ENCODE measurements at places on chromosomes 3 and 15.

DNA sequence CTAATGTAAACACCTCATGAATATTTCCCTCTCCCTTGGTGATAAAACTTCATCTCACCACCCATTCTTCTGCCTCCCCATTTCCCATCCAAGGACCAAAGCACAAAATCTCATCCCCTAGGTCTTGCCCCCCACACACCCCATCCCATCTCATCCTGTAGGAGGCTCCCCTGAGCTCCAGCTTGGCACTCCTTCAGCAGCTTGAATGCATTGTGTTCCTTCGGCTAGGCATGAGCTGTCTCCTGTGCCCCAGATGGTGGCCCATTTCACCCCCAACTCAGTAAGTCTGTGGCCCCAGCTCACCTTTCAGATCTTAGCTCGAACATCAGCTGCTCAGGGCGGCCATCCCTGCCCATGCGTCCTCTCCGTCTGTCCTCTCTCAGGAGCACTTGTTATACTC, 203.6 kb upstream of the NR2F2 start:
- H3K4me1 ChIP-seq: peaks cover 4% of the 10 kb centered on the region
- H3K36me3 ChIP-seq: no peaks in the 10 kb centered on the region
- no peaks in the 10 kb centered on the region for H3K27me3 ChIP-seq

GRCh38 chr15:64224511-64224910, 61.7 kb upstream of the PPIB start:
- H3K4me3 ChIP-seq: no peak overlapping the region
- DNase-seq: no peak
- no peaks in the 10 kb centered on the region for H3K27me3 ChIP-seq
- H3K27ac ChIP-seq: no peak overlapping the region
- no peaks in the 10 kb centered on the region for H3K4me1 ChIP-seq

GRCh38 chr15:47972738-47973137, 148.1 kb upstream of the SLC24A5 start:
- H3K4me1 ChIP-seq: peaks cover 16% of the 10 kb centered on the region
- no peak for DNase-seq
- H3K4me3 ChIP-seq: no peak overlapping the region
- H3K27ac ChIP-seq: no peak overlapping the region
- H3K27me3 ChIP-seq: no peaks in the 10 kb centered on the region

GRCh38 chr3:177053107-177053506, 144.2 kb downstream of the TBL1XR1 start:
- H3K4me3 ChIP-seq: no peak overlapping the region
- H3K4me1 ChIP-seq: peaks cover 13% of the 10 kb centered on the region
- H3K36me3 ChIP-seq: peaks cover 7% of the 10 kb centered on the region
- H3K27me3 ChIP-seq: no peaks in the 10 kb centered on the region

DNA sequence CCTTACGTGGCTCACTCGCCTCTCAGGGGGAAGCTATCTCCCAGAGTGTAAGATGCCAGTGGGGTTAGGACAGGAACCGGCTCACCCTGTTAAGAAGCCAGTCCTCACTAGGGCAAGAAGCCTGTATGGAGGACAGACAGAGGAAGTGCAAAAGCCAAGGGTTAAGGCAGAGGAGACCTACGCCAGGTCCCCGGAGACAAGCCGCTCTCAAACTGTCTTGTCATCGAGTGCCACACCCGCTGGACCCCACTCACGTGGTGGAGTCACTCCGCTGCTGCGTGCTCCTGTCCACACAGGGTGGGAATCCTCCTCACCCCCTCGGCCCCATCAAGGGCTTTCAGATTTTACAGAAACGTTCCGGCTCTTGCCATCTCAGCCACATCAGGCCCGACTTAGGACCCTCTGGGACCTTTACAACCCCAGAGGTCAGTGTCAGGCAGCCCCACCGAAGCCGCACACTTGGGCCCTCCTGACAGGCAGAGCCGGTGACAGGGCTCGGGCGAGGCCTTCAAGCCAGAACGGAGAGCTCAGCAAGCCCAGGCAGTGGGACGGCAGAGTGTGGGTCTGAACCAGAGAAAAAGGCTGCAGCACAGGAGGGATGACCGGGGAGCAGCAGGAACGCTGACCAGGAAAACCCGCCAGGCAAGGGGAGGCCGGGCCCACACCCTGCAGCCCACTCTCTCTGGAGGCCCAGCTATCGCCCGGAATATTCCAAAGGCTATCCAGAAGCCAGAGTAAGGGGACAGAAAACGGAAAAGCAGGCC, 61.7 kb downstream of the XXYLT1 start:
- no peaks in the 10 kb centered on the region for H3K27me3 ChIP-seq
- peaks cover 7% of the 10 kb centered on the region for H3K36me3 ChIP-seq
- DNase-seq: no peak
- peaks cover 50% of the 10 kb centered on the region for H3K4me1 ChIP-seq
- H3K27ac ChIP-seq: peak overlapping the region; percentile 87

GRCh38 chr3:154061001-154061370, 60.2 kb upstream of the ARHGEF26 start:
- H3K4me3 ChIP-seq: no peak overlapping the region
- H3K4me1 ChIP-seq: peaks cover 20% of the 10 kb centered on the region
- H3K36me3 ChIP-seq: no peaks in the 10 kb centered on the region
- H3K27me3 ChIP-seq: no peaks in the 10 kb centered on the region
- no peak for DNase-seq
- H3K27ac ChIP-seq: no peak overlapping the region

DNA sequence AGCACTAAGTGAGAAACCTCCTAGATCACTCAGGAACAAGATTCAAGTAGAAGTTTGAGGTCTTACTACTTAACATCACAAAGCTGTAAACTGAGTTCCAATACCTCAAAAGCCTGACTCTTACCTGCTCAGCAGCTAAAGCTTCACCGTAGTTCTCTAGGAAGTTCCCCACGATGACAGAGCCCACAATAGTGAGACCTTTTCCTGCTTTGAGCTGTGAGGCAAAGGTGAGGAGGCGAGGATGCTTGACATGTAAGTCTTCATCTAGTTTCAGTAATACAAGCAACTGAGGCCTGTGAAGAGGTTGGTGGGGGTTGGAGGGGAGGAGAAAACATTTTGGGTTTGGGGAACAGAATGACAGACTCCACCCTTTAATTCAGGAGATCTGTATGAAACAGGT, 15.7 kb downstream of the EMC4 start:
- H3K4me3 ChIP-seq: no peak overlapping the region
- no peak for DNase-seq
- no peaks in the 10 kb centered on the region for H3K27me3 ChIP-seq
- H3K27ac ChIP-seq: no peak overlapping the region
- no peaks in the 10 kb centered on the region for H3K4me1 ChIP-seq

GRCh38 chr3:185150561-185150960, 2.3 kb downstream of the C3orf70 start:
- no peaks in the 10 kb centered on the region for H3K36me3 ChIP-seq
- peak overlapping the region; percentile 92 for H3K4me3 ChIP-seq
- peaks cover 20% of the 10 kb centered on the region for H3K4me1 ChIP-seq
- DNase-seq: no peak
- H3K27me3 ChIP-seq: peaks cover 5% of the 10 kb centered on the region

DNA sequence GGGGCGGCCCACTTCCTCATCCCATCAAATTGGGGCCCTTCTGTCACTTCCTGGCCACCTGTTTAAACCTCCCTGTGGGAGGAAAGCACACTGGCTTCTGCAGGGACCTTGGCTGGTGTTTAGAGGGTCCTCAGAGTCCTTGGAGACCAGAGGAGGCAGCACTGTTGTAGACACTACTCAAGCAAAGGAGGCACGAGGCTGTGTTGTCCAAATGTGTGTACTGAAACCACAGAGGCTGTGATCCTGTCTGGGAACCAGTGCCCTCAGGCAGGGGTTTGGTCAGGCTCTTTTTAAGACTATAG, 12.4 kb upstream of the SEC13 start:
- no peak overlapping the region for H3K27ac ChIP-seq
- no peaks in the 10 kb centered on the region for H3K36me3 ChIP-seq
- DNase-seq: no peak
- H3K27me3 ChIP-seq: peaks cover 47% of the 10 kb centered on the region
- H3K4me3 ChIP-seq: no peak overlapping the region

DNA sequence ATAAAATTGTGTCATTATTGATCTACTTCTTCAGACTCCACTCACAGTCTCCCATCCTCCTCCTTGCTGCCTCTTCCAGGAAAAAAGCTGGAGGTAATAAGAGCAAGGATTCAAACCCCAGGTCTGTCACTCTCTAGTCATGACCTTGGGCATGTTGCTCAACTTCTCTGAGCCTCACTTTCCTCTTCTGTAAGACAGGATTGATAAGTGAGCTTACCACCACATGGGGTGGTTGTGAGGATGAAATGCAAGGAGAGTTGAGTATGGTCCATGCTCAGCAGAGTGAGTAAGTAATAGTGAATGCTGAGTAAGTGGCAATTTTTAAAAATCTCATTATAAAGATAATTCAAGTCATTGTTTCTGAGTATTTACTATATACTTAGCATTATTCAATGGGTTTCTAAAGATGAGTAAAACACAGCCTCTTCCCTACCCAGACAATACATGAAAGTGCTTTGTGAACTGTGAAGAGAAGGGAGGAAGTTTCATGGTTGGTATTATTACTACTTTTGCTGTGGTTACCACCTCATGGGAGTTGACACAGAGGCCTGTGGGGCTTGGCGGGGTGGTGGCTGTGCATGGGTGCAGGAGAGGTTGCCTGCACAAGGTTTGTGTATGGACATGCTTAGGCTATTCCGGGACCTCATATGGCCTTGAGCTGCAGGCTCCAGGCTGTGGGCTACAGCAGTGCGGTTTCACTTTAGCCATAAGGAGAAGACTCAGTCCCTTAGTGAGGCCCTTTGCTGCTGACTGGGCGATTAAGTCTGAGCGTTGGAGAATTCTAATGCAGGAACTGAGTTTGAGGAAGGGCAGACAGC, 30.0 kb downstream of the SLC6A11 start:
- no peaks in the 10 kb centered on the region for H3K36me3 ChIP-seq
- H3K4me1 ChIP-seq: peaks cover 9% of the 10 kb centered on the region
- H3K4me3 ChIP-seq: no peak overlapping the region
- no peak overlapping the region for H3K27ac ChIP-seq
- DNase-seq: no peak

GRCh38 chr3:9622438-9622837, 26.9 kb upstream of the MTMR14 start:
- no peaks in the 10 kb centered on the region for H3K4me1 ChIP-seq
- no peaks in the 10 kb centered on the region for H3K36me3 ChIP-seq
- no peak overlapping the region for H3K4me3 ChIP-seq
- DNase-seq: no peak

DNA sequence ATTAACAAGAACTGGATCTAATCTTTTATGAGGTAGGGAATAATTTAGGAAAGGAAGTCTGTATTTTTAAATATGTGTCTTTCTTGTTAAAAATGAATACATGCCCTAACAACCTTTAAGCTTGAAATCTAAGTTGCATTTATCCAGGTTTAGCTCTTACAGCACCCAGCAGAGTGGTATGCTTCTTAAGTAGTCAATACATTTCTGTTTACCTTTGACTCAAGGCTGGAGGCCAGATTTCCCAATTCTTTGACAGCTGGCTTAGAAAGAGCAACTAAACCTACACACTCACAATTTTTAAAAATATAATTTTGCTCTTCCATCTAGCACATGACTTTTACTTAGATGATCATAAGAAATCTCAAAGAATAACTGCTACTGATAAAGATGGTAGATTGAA, 148.9 kb downstream of the DPH6 start:
- peaks cover 13% of the 10 kb centered on the region for H3K36me3 ChIP-seq
- H3K27me3 ChIP-seq: no peaks in the 10 kb centered on the region
- H3K4me3 ChIP-seq: no peak overlapping the region
- H3K4me1 ChIP-seq: peaks cover 26% of the 10 kb centered on the region
- DNase-seq: no peak

- no peak overlapping the region for H3K4me3 ChIP-seq
- H3K4me1 ChIP-seq: peaks cover 8% of the 10 kb centered on the region
- DNase-seq: no peak
- no peaks in the 10 kb centered on the region for H3K27me3 ChIP-seq
- H3K27ac ChIP-seq: peak overlapping the region; percentile 85
Measured at GRCh38 chr3:124758851-124759635, 28.8 kb downstream of the UMPS start.

GRCh38 chr15:95018888-95019545, 787.7 kb downstream of the MCTP2 start:
- no peak overlapping the region for H3K4me3 ChIP-seq
- DNase-seq: no peak
- H3K27me3 ChIP-seq: no peaks in the 10 kb centered on the region
- H3K36me3 ChIP-seq: peaks cover 2% of the 10 kb centered on the region
- no peak overlapping the region for H3K27ac ChIP-seq

DNA sequence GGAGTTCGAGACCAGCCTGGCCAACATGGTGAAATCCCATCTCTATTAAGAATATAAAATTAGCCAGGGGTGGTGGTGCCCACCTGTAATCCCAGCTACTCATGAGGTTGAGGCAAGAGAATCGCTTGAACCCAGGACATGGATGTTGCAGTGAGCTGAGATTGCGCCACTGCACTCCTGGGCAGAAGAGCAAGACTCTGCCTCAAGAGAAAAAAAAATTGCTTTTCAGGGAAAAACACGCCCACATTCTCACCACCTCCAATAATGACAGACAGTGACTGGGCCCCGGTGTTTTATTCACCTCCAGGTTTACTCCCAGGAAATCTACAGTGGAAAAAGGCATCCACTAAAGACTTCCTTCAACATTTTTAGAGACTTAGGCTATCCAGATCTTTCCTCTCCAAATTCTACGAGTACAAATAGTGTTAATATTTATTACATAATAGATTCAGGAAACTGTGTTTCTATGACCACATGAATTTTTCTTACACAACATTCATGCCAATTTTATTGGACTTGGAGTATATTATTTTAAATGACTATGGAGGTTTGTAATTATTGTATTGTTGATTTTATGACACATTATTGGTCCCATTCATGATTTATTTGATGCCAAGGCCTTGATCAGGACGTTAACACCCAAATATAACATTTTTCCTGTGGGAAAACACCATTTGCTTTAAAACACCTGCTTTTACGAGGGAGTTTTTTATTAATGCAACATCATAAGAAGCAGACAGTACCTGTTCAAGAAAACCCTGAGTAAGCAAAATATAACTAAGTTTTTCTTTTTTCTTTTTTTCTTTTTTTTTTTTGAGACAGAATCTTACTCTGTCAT, 26.6 kb downstream of the IGF2BP2 start:
- H3K27me3 ChIP-seq: no peaks in the 10 kb centered on the region
- peaks cover 43% of the 10 kb centered on the region for H3K4me1 ChIP-seq
- H3K36me3 ChIP-seq: peaks cover 11% of the 10 kb centered on the region
- no peak overlapping the region for H3K4me3 ChIP-seq

DNA sequence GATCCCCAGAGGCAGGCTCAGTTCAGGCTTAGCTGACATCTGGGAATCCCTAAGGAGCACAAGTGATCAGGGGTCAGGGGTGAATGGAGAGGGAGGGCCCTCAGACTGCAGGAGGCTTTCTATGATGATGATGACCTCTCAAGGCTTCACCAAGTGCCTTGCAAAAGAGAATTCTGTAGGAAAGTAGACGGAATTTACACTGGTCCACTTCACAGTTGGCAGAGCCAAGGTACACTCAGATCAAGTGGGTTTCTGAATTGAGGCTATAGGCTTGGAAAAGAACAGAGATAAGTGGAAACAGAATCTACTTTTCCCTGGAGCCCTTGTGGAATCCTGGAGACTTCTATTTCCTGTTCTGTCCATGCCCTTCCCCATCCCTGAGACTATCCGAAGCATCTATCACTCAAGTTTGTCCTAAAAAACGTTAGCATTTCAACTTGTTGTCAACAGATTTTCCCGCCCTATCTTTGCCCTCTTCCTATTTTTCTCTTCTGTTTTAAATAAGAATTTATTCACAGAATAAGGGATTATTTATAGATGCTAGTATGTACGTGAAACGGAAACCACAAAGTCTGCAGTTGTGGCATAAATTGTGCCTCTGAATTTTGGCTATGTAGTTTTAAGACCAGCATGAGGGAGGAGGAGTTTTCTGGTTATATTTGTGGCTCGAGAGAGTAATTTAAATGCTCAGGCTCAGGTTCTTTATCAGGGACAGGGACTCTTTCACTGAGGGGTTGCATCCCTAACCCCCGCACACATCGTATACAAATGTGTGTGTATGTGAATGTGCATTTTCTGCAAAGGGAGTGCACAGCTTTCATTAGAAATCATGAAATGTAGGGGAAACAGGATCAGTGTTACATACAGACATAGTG, 12.8 kb downstream of the GCSAM start:
- no peak overlapping the region for H3K4me3 ChIP-seq
- H3K27me3 ChIP-seq: no peaks in the 10 kb centered on the region
- no peak for DNase-seq
- peak overlapping the region; percentile 77 for H3K27ac ChIP-seq

Measured in neural crest cell (in vitro differentiated cells).